Stimulated activated CD4-positive, alpha-beta T cell treated with anti-CD3 and anti-CD28 coated beads, TNF-alpha, amount 100 ng/mL, for 4 hours (primary cell): ENCODE measurements at places on chromosomes 16 and 17.

DNA sequence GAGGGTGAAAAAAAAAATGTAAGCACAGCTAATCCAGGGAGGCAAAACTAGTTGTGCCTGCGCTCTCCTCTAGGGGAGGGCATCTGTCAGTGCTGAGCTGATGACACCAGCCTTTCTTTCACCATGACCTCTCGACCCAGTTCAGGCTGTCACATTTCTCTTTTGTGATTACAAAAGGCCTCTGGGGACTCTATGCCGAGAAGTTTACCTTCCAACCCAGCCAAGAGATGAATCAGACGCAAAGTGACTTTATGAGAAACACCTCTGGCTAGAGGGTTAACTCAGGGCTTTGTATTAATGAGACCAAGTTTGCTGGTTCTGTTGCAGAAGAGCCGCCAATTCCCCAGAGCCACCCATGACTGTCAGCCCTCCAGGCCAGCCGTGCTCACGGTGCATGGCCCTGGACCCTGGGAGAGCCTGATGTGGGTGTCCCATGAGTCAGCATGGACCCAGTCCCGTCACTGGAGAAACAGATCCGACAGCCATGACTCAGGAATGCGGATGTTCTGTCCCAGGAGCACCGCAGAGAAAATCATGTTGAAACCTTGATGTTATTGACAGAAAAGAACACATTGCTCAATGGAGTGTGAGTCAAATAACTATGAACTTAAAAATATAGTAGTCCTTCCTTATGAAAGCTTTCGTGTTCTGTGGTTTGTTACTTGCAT lies 437.2 kb downstream of the HS3ST3B1 start:
- DNase-seq = no peak

GRCh38 chr17:9932491-9932890 lies 27.4 kb upstream of the RCVRN start:
- no peak for DNase-seq

DNA sequence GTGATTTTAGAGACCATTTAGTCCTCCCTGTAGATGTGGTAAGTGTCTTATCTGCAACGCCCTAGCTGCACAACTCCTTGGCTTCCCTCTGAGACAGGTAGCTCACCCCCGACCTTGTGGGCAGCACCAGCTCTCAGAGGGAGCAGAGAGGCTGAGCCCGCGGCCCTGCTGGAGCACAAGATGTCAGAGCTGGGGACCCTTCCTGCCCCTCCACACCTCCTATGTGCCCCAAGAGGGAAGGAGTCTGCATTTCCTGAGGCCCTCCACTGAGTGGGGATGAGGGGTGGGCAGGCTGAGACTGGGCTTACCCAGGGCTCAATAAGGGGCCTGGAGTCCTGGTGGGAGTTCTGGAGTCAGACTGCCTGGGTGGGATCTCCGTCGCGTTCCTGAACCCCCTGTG lies 12.2 kb upstream of the ADGRG1 start:
- no peak for DNase-seq

DNA sequence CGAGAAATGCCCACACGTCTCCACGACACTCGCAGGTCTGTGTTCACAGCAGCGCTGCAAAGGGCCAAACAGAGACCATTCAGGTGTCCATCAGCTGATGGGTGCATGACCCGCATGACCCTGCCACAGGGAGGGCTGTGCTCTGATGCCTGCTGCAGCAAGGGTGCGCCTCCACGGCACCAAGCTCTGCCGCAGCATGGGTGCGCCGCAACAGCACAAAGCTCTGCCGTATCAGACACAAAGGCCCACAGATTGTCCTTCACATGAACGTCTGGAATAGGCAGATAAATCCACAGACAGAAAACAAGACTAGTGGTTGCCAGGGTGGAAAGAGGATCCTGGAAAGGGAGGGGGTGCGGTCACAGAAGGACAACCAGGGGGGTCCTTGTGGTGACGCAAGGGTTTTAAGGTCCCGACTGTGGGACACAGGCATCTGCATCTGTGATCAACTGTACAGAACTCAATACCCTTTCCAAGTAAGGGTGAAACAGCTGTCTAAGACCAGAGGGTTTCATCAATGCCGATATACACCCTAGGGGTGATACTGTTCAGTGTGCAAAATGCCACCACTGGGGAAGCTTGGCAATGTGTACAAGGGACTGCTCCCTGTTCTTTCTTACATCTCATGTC lies 121.0 kb downstream of the ANKRD11 start:
- DNase-seq = no peak

DNA sequence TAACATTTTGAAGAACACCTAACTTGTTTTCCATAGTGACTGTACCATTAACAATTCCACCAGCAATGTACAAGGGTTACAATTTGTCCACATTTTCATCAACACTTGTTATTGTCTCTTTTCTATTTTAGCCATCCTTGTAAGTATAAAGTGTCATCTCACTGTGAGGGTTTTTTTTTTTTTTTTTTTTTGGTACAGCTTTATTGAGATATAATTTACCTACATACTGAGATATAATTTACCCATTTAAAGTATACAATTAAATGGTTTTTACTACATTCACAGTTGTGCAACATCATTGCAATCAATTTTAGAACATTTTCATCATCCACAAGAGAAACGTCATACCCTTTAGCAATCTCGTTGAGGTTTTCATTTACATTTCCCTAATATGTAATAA lies 17.9 kb upstream of the TMIGD1 start:
- no peak for DNase-seq

- no peak for DNase-seq
Measured at GRCh38 chr16:66004699-66005098, 361.8 kb upstream of the CDH5 start.

DNA sequence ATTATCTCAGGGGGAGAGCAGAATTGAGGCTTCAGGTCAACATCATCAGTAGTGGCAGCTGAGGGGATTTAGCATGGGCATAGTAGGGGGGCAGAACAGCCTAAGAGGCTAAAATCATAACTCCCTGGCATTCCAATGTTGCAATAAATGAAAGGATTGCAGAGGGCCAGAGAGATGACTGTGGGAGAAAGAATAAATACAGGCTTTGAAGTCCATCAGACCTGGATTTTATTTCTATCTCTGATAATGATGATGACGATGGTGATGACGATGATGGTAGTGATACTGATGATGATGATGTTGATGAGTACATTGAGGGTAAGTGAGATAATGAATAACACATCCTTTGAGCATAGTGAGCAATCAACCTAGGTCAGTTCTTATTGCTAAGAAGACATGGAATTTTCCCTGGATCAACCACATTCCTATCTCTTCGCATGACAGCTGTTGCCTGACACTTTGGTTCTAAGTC lies 107.4 kb upstream of the CDH11 start:
- no peak for DNase-seq

GRCh38 chr16:75127713-75128415 lies 11.3 kb upstream of the LDHD start:
- no peak for DNase-seq

GRCh38 chr16:56669005-56669839 lies at the start of gene MT1H:
TSS of gene MT1H (plus strand) at chr16:56669814. CDS start at chr16:56669885, 71 bp downstream.
- DNase-seq = no peak

GRCh38 chr17:82229698-82230608 lies 1.1 kb downstream of the SLC16A3 start:
- DNase-seq = no peak

DNA sequence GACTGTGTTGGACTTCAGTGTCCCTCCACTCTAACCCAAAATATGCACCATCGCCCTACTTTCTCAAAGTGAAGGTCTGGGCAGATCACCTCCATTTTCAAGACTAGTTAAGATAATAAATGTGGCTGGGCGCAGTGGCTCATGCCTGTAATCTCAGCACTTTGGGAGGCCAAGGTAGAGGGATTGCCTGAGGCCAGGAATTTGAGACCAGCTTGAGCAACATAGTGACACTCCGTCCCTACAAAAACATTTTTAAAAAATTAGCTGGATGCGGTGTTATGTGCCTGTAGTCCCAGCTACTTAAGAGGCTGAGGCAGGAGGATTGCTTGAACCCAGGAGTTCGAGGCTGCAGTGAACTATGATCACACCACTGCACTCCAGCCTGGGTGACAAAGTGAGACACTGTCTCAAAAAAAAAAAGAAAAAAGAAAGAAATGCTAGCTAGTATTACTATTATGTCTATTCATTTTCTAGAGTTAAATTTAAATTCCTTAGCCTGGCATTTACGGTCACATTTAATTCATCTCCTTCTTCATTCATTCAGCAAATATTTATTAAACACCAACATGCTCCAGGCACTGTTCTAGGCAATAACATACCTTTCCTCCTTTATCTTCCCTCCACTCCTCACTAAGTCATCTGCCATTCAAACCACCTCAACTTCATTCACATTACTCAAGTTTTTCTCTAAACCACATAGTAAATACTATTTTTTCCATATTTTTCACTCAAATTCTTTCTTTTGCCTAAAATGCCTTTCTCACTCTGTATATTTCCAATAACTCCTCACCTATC lies 96.1 kb upstream of the XYLT1 start:
- no peak for DNase-seq

DNA sequence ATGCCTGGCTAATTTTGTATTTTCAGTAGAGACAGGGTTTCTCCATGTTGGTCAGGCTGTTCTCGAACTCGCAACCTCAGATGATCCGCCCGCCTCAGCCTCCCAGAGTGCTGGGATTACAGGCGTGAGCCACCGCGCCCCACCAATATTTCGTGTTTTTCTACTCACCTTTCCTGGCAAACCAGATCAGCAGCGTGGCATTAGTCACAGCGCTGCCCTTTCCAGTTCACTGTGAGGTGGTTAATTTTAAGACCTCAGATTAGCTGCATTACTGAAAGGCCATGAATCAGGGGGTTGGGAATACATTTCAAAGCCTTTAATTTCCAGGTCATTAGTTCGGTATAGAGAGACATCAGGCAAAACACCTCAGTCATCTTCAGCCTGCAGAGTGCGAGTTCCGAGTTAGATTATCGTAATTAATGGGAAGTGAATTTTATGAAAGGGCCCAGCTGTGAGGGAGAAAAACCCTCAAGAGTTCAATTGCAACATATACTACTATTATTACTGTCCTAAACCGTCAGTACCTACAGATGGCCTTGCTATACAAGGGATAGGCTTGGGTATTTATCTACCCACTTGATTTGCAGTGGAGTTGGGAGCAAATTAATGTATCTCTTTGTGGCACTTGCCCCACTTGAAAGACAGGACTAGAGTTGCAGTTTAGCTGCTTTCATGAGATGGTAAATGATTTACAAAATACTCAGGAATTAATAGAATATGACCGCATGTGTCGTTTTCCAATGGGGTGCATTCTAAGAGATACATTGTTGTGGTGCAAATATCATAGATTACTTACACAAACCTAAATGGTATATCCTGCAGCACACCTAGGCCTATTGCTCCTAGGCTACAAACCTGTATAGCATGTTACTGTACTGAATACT lies 2.1 kb upstream of the USP32 start:
- DNase-seq = no peak

DNA sequence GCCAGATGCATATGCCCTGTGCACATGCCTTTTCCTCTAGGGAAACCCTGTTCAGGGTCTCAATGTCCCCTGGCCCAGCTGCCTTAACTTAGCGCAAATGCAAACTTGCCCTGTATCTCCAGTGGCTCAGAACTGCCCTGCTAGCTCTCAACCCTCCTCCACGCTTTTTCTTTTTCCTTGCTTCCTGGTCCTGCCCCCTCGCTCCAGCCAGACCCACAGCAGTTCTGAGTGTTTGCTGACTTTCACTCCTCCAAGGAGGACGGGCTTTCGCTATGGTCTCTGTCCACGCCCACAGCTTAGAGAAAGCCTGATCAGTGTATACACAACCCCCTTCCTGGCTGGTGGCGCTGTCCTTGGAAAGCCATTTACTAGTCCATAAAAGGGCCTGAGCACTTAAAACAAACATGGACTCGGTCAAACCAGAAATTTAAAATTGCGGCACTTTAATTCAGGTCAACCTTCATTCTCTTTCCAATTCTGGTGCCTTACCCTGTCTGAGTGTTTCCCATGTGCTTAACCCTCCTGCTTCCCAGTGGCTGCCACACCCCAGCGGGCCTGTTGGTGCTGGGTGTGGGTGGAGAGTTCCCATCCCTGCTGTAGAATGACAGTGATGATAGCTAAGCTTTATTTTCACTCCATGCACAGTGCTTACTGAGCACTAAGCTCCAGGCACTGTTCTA lies 15.6 kb upstream of the TMEM98 start:
- no peak for DNase-seq

DNA sequence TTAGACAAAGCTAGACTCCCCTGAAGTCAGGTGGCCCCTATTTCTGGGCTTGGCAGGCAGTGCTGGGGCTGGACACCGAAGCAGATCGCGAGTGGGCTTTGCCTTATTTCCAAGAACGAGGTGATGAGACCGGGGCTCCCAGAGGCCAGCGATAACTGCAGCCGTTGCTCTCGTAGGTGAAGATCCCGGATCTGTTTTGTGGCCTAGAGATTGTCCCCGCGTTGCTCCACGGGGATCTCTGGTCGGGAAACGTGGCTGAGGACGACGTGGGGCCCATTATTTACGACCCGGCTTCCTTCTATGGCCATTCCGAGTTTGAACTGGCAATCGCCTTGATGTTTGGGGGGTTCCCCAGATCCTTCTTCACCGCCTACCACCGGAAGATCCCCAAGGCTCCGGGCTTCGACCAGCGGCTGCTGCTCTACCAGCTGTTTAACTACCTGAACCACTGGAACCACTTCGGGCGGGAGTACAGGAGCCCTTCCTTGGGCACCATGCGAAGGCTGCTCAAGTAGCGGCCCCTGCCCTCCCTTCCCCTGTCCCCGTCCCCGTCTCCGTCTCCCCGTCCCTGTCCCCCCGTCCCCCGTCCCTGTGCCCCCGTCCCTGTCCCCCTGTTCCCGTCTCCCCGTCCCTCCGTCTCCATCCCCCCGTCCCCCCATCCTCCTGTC lies 1.5 kb upstream of the TBCD start:
- no peak for DNase-seq

DNA sequence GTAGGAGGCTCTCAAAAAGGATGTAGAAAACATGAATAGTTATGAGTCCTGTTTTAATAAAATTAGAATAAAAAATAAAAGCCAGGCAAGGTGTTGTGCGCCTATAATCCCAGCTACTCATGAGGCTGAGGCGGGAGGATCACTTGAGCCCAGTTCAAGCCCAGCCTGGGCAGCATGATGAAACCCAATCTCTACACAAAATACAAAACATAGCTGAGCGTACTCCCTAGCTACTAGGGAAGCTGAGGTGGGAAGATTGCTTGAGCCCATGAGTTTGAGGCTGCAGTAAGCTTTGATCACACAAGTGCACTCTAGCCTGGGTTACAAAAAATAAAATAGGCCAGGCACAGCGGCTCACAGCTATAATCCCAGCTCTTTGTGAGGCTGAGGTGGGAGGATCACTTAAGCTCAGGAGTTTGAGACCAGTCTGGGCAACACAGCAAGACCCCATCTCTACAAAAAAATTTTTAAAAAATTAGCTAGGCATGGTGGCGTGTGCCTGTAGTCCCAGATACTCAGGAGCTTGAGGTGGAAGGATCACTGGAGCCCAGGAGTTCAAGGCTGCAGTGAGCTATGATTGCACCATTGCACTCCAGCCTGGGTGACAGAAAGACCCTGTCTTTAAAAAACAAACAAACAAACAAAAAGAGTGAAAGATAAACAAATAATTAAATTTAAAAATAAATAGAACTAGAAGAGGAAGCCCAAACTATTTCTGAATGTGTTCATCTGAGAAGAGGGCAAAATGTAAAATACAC lies 17.2 kb upstream of the PRM1 start:
- DNase-seq = no peak
